ENCODE measurements at places on chromosomes 1 and 21. TPM values are rescaled to one million over a fixed set of nuclear protein-coding genes. Genes with fewer than 3 reads are reported as not detected.

TBX19 gene
- 0.68 TPM for total RNA-seq

CELF3 gene
- total RNA-seq: not detected

ACTN2 gene
- not detected for total RNA-seq

FUBP1 gene
- total RNA-seq: 132 TPM

Data from nasal cavity respiratory epithelium epithelial cell of viscerocranial mucosa (primary cell).